Stimulated activated CD8-positive, alpha-beta memory T cell treated with anti-CD3 and anti-CD28 coated beads, Interleukin-2, amount 100 ng/mL, for 1 hour (primary cell): ENCODE measurements at places on chromosomes 12 and 14.

DNA sequence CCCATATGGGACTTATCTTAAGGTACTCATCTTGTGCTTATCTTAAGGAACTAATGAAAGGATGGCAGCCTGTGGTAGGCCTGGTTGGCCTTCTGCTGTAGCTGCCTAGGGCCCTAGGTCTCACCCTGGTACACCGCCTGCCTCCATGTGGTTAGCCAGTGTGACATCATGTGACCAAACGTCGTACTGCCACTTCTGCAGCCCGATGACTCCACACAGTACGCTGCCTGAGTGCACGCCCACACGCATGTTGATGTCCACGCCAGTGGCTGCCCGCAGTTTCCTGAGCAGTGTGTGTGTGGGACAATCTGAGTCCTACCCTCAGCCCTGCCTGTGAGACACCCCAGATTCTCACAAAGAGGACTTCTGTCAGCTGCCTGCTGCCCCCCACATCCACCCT, 5.1 kb downstream of the ADCY4 start:
- peak; percentile 56 for DNase-seq

GRCh38 chr12:115639648-115640012, 637.9 kb downstream of the MED13L start:
- DNase-seq = no peak

DNA sequence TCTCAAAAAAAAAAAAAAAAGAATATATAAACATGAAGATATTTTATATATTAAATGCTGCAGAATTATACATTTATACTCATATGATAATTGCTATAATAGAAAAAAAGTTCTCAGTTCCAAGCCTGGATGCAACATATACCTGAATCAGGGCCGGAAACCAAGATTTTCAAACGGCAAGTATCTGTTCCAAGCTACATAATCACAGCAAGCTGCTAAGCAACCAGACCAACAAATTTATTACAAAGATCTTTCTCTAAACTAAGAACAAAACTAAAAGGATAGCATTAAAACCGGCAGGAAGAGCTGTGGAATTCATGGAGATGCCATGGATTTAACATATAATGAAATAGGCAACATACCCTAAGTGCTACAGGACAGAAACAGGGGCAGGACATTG, 7.1 kb downstream of the RACGAP1 start:
- no peak for DNase-seq

- no peak for DNase-seq
Measured at GRCh38 chr12:98002887-98003493, 512.4 kb upstream of the TMPO start.

GRCh38 chr12:32336261-32336660, 63.1 kb upstream of the FGD4 start:
- DNase-seq = no peak

GRCh38 chr12:13313886-13314285, 117.4 kb downstream of the EMP1 start:
- no peak for DNase-seq

DNA sequence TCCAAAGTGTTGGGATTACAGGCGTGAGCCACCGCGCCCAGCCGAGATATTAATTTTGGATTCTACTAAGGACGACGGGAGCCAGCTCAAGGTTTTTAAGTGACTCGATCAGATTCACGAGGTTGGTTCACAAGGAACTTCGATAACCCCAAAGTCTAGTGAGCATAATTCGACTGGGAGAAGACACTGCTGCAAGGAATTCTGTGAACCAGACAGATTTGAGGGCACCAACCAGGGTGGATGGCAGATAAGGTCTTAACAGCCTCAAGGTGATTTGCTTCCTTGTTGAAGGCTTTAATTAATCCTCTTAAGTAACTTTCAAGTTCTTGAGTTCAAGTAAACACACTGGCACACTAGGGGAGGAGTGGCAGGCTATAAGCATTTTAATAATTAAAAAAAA, 1.1 kb upstream of the KLHDC2 start:
- DNase-seq = no peak

GRCh38 chr12:106046301-106046846, 92.4 kb downstream of the NUAK1 start:
- DNase-seq = no peak

GRCh38 chr12:120851444-120851843, 52.7 kb downstream of the SPPL3 start:
- no peak for DNase-seq

GRCh38 chr14:103286968-103287850, 46.8 kb upstream of the EIF5 start:
- DNase-seq = no peak

DNA sequence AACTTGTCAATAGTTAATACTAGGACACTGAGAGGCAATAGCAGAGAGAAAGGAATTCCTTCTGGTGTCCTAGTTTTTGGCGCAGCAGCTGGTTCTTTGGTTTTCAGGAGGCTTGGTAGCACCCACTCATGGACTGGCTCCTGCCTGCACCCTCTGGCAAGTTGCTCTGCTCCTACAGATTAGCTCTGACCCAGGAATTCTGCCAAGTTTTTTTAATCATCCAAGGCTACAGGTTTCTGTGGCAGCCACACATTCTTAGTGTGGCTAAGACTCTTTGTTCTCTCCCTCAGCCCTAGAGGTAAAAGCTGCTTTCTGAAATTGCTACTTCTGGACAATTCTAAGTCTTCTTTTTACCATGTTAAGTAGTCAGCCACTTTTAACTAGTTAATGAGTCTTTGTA, 72.0 kb upstream of the FKBP4 start:
- DNase-seq = no peak

DNA sequence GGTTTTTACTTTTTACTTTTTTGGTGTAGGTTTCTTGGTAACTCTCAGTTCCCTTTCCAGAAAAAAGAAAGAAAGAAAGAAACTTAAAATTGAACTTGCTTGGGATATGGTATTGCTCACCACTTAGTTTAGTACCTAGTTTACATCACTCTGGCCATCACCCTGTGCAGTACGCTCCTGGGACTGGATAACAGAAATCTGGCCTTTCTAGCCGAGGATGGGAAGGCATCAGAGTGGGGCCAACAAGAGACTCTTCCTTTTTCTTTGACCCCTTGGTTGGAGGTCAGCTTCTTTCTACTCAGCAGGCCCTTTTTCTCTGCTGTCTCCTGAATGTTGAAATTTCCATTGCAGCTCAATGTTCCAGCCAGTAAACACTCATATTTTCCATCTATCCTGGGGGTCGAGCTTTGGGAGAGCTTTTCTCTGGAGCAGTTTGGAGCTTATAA, 156.6 kb downstream of the TGFB3 start:
- no peak for DNase-seq

DNA sequence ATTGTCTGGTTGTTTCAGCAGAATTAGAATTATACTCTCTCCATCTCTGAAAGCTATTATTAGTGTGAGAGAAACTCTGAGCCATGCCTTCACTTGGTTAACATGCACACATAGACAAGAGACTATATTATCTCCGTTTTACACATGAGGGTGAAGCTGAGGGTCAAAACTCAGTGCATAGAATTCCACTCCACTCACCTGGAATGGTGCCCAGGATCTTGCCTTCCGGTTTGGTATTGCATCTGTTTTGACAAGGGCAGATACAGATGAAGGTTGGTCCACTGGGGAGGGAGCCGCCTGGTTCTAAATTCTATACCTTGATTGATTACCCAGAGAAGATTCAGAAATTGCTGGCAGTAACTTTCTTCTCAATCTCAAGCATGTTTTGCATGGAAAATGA, 149.5 kb upstream of the PELI2 start:
- DNase-seq = no peak

GRCh38 chr12:129423041-129423580, 480.7 kb downstream of the TMEM132D start:
- no peak for DNase-seq

DNA sequence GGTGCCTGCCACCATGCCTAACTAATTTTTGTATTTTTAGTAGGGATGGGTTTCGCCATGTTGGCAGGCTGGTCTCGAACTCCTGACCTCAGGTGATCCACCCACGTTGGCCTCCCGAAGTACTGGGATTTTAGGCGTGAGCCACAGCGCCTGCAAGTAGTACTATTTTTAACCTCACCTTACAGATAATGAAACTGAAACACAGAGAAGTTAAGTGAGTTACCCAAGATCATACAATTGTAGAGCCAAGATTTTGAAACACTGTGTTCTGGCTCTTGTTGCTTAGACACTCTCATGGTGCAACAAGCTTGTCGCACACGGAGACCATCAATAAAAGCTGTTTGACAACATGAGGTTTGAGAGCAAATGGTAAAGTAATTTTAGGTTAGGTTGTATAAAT, 159.1 kb upstream of the LMNTD1 start:
- no peak for DNase-seq
